ENCODE measurements at places on chromosomes 12 and 14.

DNA sequence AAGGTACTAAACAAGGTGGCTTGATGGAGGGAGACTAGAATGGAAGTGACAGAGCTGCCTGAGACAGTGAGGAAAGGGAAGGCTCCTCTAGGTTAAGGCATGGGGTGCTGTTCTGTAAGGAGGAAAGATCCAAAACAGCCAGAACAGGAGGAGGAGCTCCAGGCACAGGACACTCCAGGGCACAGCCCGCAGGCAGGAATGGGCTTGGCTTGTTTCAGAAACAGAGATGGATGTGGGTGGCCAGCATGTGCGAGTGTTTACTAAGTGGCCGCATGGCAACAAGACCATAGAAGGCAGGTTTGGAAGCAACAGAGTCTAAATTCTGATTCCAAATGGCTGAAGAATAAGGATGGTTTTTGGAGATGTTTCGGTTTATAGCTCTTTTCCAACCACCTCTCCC, 889.1 kb downstream of the AACS start:
- no peak for DNase-seq

GRCh38 chr12:54394281-54394719, 9.8 kb upstream of the ZNF385A start:
- peak; percentile 86 for DNase-seq

DNA sequence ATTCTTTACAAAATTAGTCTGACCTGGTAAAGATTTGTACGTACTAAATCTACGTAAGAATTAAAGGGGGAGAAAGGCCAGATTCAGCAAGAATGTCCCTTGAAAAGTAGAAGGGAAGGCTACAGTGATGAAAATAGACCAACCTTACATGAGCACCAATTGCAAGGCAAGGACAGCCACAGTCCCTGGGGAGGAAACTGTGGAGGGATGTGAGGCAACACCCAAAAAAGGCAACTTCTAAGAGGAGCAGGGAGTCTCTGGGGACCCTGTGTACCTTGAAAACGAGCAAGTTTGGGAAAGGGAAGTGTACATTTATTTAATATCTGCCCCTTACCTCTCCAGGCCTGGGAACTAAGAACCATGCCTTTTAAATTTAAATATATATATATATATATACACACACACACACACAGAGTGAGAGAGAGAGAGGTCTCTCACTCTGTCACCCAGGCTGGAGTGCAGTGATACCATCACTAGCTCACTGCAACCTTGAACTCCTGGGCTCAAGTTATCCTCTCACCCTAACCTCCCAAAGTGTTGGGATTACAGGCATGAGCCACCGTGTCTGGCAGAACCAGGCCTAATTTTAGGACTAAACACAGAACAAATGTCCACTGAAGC, 56.4 kb downstream of the TMCC3 start:
- no peak for DNase-seq

- DNase-seq = no peak
These were observed 398.8 kb downstream of the FOXG1 start for GRCh38 chr14:29165431-29165830.

GRCh38 chr12:18383203-18383602, 121.9 kb downstream of the PIK3C2G start:
- DNase-seq = no peak

- DNase-seq = no peak
These were observed 184.2 kb upstream of the FOXN3 start for GRCh38 chr14:89600950-89601826.

GRCh38 chr12:39441963-39442830, 723 bp downstream of the KIF21A start:
- peak; percentile 57 for DNase-seq

DNA sequence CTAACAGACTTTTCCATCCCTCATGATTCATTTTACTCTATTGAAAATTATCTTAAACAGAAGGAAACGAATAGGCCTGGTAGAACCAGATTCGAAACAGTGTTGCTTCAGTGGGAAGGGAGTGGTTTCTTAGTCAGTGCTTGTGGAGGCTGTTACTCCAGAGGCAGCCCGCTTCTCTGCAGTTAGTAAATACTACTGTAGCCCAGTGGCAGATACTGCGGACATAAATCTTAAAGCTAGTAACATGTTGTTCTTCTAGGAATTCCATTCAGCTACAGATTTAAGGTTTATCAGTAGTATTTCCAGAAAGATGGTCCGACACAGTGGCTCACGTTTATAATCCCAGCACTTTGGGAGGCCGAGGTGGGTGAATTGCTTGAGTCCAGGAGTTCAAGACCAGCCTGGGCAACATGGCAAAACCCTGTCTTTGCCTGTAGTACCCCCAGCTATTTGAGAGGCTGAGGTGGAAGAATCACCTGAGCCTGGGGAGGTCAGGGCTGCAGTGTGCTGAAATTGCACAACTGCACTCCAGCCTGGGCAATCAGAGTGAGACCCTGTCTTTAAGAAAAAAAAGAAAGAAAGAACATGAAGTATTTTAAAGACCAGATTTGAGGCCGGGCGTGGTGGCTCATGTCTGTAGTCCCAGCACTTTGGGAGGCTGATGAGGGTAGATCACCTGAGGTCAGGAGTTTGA, 45.9 kb downstream of the DIP2B start:
- DNase-seq = no peak

DNA sequence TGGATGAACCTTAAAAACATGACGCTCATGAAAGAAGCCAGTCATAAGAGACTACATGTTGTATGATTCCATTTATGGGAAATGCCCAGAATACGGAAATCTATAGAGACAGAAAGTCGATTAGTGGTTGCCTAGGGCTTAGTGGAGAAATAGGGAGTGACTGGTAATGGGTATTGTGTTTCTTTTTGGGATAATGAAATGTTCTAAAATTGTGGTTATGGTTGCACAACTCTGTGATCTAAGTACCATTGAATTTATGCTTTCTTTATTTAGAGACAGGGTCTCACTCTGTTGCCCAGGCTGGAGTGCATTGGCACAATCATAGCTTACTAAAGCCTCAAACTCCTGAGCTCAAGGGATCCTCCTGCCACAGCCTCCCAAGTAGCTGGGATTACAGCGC, 8.0 kb downstream of the RBMS2 start:
- DNase-seq = no peak

- no peak for DNase-seq
These were observed 67.8 kb upstream of the LTA4H start for GRCh38 chr12:96103067-96103644.

DNA sequence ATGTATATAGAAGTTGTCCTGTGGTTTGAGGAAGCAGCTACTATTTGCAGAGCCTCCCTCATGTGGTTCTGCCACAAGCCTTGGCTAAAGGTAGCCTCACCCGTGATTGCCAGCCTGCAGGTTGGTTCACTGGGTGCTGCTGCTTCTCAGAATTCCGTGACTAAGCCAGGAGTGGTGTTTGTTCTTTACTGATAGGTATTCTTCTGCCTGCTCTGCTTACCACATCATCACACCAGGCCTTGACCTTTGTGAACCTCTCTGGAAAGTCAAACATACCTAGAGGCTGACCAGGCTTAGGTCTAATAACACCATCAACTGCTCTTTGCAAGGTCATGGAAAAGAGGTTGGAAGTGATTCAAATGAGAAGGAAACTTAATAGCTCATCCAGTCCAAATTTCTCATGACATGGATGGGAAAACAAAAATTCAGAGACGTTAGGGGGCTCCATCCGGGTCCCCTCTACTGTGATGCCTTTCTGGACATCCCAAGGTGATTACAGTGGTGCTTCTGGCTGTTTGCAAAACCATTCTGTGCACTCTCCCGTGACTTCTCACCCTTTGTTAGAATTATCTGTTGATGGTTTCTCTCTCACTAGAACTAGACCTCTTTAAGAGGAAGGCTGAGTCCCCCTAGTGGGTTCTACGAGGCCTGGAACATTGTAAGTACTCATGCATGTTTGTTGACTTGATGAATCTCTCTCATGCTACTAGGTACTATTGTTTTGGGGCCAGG, 8.5 kb upstream of the SOCS2 start:
- DNase-seq = no peak

GRCh38 chr12:65648461-65648860, 175.8 kb upstream of the HMGA2 start:
- DNase-seq = no peak

DNA sequence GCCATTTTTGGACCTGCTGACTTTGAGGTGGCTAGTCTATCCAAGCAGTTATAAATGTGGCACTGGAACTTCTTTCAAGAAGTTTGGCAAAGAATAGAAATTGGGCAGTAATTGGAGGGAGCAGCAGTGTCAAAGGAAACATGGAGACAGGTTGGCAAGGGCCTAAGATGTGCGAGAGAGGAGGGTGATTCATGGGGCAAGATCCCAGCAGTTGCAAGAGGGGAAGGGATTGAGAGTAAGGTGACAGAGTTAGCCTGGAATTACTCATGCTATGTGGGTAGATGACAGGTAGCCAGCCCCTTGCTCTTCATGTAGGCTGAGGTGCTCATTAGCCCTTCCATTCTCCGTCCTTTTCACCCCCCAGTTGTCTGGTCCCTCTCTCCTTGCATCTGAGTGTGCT, 42.2 kb downstream of the FBXL14 start:
- no peak for DNase-seq
